ENCODE measurements at places on chromosomes 16 and 17. TPM values are rescaled to one million over a fixed set of nuclear protein-coding genes. Genes with fewer than 3 reads are reported as not detected.

DNA sequence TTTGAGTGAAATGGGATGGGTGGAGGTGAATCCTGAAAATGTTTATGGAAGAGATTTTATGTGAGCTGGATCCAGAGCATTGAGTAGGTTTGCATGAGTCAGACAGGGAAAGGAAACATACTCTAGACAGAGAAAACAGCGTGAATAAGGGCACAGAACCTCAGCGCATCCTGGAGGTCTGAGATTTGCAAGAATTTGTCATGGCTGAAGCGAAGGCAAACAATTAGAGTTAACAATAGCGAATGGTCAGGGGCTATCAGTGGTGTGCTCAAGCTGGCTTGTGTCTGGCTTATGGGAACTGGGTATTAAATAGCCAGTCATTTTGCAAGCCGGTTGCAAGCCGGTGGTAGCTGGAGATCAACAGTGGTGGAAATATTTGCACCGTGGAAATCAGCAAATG, 36.4 kb downstream of the MAP2K6 start:
- DNase-seq = no peak

Gene ENPP7
- polyA plus RNA-seq = not detected

Gene UMOD
- not detected for polyA plus RNA-seq

Gene PPP1R27
- 26.1 TPM for polyA plus RNA-seq

Gene CDYL2
- 2.2 TPM for polyA plus RNA-seq

Gene ITGAE
- 28.6 TPM for polyA plus RNA-seq

Gene RARA
- polyA plus RNA-seq = 61.6 TPM

DNA sequence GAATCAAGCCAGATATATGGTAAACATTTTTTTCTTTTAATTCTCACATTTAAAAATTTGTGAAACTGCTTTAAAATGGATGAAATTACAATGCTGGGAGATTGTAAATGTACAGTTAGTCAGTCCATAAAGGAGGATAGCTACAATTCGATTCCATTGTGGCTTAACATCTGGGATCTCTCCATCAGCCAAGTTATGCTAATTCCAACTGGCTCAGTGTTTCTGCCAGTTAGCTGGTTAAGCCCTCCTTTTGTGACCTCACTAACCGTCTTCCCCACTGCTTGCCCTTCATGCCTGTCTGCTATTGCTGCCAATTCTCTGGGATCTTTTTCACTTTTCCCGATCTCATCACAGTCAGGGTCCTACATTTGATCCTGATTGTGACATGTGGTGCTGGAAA, 1347.6 kb downstream of the CDH11 start:
- peak; percentile 3 for DNase-seq

GRCh38 chr17:22138861-22139469, 446.6 kb downstream of the KCNJ18 start:
- DNase-seq = no peak

DNA sequence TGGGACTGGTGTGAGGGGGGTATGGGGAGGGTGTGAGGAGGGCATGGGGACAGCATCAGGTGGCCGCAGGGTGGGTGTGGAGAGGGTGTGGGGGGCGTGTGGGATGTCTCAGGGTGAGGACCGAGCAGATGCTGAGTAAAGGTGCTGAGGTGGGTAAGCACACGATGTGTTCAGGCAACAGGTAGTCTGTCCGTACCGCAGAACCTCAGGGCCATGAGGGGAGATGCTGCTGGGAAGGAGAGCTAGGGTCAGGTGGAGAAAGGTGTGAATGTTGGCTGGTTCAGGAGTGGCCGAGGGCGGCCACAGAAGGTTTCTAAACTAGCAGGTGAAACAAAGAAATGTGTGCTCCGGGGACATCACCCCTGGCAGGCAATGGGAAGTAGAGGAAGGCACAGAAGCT, 80.0 kb upstream of the CDH5 start:
- no peak for DNase-seq

GRCh38 chr17:62808576-62808970, 459 bp upstream of the MARCHF10 start:
- no peak for DNase-seq

- DNase-seq = no peak
Observed at GRCh38 chr17:721540-721937, 6.9 kb upstream of the VPS53 start.

DNA sequence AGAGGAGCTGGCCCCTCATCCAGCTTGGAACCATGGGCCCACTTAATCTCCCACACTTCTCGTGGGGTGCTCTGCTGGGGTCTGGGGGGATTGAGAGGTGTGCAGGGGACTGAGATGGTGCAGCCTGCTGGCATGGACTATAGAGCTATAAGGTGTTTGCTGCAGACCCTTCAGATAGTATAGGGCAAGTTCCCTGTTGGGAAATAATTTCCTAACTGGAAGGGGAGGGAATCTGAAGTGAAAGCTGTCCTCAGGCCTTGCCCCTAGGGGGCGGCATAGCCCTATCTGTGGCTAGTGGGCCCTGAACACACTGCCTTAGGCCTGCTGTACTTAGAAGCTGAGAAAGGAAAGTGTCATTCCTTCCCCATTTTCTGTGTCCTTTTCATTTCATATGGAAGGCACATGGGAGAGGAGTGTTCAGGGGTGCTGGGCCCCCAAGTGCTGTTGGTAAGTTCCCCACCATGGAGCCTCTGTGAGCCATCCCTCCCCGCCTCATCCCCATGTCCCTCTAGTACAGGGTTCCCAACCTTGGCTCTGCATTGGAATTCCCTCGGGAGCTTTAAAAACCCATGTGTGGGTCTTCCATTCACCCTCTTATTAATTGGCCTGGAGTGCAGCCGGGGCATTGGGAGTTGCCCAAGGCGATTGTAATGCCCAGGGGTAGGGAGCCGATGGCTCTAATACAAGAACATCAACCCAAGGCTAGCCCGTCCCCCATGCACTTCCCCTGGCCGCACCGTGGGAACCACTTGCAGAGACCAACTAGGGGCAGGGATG, 19.7 kb downstream of the GOSR2 start:
- peak; percentile 51 for DNase-seq

Gene CYTH1
- polyA plus RNA-seq = 24.0 TPM

DNA sequence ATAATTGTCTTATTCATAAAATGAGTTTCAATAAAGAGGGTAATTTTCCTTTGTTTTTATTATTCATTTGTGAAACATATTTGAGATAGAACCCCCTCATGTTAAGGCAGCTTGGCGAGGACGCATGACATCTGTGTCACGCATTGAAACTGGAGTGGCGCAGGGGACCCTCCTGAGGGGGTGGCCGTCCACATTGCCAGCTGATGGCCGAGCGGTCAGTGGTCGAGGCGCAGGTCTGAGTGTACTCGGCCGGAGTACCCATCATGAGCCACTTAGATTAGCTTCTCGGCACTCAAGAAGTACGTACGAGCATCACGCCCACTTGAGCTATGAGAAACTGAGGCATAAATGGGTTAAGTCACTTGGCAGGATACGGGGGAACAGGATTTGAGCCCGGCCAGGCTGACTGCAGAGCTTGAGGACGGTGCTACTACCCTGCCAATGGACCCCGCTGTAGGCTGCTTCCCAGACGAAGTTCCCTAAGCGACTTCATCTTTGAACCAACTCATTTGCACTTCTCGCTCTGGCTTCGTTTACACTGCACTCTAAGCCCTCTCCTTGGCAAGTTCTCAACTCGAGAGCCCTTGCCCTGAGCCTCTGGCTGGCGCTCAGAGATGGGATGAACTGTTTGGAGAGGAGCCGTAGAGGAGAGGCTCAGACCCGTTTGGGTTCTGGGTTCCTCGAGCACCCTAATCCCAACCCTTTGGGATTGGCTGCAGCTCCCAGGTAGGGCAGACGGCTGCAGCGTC, 91.8 kb downstream of the SDK2 start:
- no peak for DNase-seq

Gene KRTAP16-1
- not detected for polyA plus RNA-seq

GRCh38 chr17:7656958-7657609, 6.4 kb downstream of the ATP1B2 start:
- no peak for DNase-seq

Gene PTX4
- polyA plus RNA-seq = 0.44 TPM

GRCh38 chr17:62139141-62139540, 74.1 kb upstream of the MED13 start:
- DNase-seq = no peak

Gene KRT12
- not detected for polyA plus RNA-seq

Gene PERCC1
- polyA plus RNA-seq = not detected

Gene SPAG5
- polyA plus RNA-seq = not detected

GRCh38 chr17:57619061-57619937, 125.8 kb downstream of the CCDC182 start:
- DNase-seq = no peak

Gene RHBDL3
- 1.6 TPM for polyA plus RNA-seq

Gene SLC12A3
- polyA plus RNA-seq = 0.13 TPM

- no peak for DNase-seq
Observed at GRCh38 chr17:17840751-17841591, 4.2 kb upstream of the SREBF1 start.

DNA sequence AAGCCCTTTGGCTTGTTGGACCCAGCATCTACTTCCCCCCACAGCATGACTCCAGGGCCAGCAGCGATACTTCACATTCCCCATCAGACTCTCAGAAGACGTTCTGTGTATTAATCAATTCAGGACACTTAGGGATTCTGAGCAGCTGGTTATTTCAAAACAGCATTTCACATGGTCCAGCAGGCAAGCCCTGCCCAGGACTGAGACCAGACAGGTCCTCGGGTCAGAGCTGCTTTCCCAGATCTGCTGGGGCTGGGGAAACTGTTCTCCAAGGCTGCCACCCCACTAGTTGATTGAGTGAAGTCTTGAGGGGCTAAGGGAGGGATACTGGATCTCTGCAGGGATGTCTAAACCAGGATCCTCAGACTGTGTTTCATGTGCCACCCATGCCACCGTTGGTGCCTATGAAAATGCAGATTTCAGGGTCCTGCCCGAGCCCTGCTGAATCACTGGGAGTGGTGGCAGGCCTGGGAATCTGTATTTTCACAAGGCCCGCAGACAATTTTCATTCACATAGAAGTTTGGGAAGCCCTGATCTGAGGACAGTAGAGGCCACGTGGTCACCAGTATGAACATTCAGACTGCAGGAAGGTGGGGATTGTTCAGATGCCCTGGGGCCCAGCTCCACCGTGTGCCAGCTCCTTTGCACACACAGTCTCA, 40.6 kb upstream of the CDH5 start:
- no peak for DNase-seq

Gene TNS4
- 6.8 TPM for polyA plus RNA-seq

DNA sequence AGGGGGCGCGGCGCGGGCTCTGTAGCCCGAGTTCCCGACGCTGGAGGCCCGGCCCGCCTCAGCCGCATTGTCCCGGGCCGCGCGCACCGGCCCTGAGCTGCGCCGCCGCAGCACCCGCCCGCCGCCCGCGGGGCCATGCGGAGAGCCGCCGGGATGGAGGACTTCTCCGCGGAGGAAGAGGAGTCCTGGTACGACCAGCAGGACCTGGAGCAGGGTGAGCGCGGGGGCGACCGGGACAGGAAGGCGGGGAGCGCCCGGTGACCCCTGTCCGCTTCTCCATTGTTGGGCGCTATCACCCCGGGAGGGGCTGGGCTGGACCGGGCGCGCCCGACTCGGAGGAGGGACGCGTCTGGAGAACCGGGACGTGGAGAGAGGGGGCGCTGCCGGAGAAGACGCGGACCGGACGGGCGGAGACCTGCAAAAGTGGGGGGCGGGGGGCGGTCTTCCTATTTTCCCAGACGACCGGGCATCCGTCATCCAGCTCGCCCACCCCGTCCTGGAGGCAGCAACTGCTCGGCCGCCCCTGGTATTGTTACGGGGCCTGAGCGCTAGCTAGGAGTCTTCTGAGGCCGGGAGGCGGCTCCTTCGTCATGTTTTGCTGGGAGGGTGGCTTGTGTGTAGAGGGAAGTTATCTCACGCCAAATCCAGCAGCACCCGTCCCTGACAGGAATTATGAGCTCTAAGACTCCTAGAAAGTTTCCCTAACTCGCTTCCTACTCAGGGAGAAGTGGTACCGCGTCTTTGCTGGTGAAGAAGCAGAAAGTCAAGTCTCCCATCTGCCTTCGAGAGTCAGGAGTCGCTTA, 678 bp downstream of the CDR2L start:
- peak; percentile 91 for DNase-seq

DNA sequence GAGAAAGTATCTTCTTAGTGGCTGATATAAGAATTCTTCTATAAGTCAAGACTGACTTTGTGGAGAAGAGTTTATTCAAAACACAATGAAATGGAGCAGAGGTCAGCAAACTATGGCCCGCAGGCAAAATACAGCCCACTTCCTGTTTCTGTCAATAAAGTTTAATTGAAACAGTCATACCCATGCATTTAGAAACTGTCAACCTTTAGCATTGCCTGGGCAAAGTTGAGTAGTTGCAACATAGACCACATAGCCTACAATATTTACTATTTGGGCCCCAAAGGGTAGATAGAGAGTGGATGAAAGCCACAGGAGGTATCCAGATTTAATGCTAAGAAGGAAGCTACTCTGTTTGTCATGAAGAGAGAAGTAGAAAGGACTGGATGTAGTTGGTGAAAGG, 38.0 kb downstream of the ACSM2B start:
- DNase-seq = no peak

Gene CACNG3
- polyA plus RNA-seq = not detected

Gene RND2
- 0.61 TPM for polyA plus RNA-seq

DNA sequence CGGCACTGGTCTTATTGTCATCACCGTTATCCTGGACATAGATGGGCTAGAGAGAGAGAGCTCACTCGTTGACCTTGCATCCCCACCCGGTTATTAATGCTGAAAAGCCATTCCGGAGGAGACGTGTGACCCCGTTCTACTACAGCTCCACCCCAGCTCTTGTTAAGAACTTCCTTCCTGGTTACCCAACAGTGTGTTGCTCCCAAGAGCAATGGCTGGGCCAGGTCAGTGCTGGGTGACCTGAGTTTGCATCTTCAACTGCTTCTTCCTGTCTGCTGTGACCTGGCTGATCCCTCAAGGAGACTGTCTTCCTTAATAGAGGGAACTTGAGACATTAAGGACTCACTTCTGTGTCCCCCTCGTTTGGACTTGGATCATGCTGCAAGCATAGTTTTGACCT, 96.1 kb upstream of the SDK2 start:
- DNase-seq = no peak

GRCh38 chr16:56279132-56279531, 87.8 kb downstream of the GNAO1 start:
- DNase-seq = no peak

Gene CCL17
- polyA plus RNA-seq = not detected

GRCh38 chr16:5044011-5044540, 10.3 kb upstream of the NAGPA start:
- no peak for DNase-seq

Gene ICAM2
- 25.8 TPM for polyA plus RNA-seq

Gene CD300E
- polyA plus RNA-seq = 0.30 TPM

GRCh38 chr16:2715519-2715918, 4.5 kb downstream of the PRSS27 start:
- DNase-seq = peak; percentile 57

GRCh38 chr17:30586818-30587595, 109.8 kb downstream of the GOSR1 start:
- DNase-seq = no peak

GRCh38 chr17:76390003-76390421, 5.6 kb downstream of the SPHK1 start:
- no peak for DNase-seq

GRCh38 chr16:48613061-48613957, 3.3 kb upstream of the N4BP1 start:
- no peak for DNase-seq

Gene MRPS34
- polyA plus RNA-seq = 31.3 TPM

DNA sequence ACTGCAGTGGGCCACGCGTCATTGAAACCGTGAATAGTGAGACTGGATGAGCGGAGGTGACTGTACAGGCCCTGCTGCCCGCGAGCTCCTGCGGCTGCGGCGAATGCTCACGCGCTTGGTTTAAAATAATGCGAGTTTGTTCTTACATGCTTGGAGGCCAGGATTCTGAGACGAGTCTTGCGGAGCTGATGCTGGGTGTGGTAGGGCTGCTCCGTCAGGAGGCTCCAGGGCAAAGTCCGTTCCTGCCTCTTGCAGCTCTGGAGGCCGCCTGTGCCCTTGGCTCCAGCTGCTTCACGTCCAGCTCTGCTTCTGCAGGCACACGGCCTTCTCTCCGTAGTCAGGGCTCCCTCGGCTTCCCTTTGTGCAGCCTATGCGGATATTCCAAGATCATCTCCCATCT, 9.5 kb downstream of the ACSF3 start:
- DNase-seq = no peak
